Esophagus squamous epithelium (tissue), 5 donors: ENCODE measurements at places on chromosomes 2 and 18.

GRCh38 chr2:39356922-39357639, 80.0 kb downstream of the MAP4K3 start:
- DNase-seq: no peak

DNA sequence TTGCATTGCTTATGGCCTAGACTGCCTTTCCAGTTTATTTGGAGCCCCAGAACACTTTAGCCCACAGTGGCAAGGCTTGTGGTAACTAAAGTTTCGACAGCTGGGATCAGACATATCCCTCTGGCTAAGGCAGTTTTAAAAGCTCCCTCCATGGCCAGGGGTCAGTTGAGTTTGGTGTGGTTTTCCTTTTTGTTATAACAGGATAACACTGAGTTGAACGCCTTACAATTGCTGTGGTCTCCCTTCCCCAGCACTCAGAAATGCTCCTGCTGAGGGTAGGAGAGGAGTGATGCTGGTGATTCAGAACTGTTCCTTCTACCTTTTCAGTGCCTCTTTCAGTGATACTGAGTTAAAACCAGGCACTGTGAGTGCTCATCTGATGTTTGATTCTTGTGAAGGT, 182.6 kb downstream of the GULP1 start:
- DNase-seq: no peak

DNA sequence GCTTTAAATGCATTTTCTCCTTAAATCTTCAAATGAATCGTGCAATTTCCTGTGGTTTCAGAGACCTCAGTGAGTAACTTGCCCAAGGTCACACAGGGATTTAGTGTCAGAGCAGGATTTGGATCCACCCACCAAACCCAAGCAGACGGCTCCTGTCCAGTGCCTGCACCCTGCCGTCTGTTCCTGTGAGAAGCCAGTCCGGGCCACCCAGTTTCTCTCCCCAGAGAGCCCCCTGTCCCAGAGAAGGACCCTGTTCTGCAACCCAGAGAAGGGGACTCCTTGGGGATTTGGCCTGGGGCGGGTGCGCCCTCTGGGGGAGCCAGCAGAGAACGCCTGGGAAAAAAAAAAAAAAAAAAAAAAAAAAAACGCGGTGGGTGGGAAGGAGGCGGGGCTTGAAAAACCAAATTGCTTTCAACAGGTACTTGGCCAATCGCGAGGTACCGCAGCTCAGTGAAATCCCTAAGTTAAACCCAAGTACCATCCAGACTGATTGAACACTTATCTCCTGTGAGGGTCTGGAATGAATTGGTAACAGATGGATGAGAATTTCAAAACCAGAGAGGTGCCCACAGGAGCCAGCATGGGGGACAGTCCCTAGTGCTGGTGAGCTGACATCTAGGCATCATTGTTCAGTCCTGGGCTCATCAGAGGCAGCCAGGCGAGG, 30.9 kb upstream of the REEP1 start:
- no peak for DNase-seq

DNA sequence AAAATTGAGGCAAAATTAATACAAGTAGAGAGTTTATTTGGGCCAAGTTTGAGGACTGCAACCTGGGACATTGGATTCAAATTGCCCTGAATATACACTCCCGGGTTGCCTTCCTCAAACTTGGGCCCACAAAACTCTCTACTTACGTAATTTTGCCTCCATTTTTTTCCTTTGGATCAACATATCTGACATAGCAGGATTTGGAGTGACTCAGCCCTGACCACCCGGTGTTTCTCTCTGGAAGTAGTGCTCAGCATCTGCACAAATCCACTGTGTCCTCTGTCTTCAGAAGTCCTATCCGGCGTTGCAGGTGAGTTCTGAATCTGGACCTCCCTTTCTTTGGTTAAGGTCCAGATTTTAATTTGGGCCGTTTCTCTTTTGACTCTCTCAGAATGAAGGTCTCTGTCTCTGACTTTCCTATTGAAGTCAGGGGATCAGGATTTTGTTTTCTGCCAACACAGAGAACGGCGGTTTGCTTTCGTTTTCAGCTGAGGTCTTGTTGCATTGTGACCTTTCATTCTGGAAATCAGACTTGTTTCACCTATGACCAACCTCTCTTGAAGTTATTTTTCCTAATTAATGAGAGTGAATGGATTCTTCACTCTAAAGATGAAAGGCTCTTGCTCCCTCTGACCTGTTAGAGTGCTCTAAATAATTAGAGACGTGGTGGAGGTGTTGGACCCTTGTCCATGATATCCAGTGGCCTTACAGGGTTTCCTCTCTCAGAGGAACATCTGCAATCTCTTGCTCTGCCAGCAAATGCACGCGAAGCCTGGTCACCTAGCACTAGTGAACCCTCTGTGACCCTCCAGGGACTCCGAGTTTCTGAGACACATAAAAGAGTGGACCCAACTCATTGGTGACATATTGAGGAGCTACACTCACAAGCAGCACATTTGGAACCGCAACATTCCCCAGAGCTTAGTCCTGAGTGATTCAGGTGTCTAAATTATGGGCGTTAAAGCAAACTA, 13.6 kb downstream of the TCF23 start:
- no peak for DNase-seq

DNA sequence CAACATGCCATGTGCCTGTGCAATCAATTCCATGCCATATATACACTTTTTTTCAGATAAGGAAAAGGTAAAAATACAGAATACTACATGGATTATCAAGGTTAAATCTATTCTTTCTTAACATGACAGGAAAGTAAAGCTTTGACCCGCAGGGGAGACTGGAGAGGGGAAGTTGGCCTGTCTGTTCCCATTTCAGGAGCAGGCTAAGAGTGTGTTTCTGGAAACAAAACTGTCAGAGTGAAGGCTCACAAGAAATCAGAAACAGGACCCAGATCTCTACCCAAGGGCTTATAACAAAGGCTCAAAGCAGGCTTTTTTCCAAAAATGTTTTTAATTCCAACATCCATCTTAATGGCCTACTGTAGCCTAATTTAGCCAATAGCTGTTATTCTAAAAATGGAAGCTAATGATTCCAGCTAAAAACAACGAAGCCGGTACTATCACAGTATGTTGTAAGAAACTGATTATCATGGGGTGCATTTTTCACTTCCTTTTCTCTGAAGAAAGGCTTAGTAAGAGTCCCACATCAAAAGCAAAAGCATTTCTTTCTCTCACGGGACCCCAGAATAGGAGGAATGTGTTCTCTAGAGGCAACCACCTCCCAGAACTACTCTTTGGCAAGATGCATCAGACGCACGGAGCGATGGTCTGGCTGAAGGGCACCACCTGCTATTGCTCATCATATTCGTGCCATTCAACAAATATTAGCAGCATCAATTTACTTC, 41.4 kb downstream of the FECH start:
- DNase-seq: no peak

- no peak for DNase-seq
Observed at GRCh38 chr2:73705091-73705490, 32.1 kb downstream of the TPRKB start.

- no peak for DNase-seq
Observed at GRCh38 chr2:151205571-151205970, 56.1 kb downstream of the RBM43 start.

GRCh38 chr2:168692132-168692744, 110.2 kb upstream of the NOSTRIN start:
- DNase-seq: no peak

DNA sequence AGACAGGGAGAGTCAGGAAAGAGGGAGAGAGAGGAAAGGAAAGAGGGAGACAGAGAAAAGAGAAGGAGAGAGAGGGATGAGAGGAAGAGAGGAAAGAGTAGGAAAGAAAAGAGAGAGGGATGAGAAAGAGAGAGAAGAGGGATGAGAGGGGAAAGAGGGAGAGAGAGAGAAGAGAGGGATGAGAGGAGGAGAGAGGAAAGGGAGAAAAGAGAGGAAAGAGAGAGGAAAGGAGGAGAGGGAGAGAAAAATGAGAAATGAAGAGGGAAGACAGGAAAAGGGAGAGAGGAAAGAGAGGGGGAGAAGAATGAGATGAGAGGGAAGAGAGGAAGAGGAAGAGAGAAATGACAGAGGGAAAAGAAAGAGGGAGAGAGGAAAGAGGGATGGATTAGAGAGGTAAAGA, 207.0 kb upstream of the SKOR2 start:
- DNase-seq: no peak

DNA sequence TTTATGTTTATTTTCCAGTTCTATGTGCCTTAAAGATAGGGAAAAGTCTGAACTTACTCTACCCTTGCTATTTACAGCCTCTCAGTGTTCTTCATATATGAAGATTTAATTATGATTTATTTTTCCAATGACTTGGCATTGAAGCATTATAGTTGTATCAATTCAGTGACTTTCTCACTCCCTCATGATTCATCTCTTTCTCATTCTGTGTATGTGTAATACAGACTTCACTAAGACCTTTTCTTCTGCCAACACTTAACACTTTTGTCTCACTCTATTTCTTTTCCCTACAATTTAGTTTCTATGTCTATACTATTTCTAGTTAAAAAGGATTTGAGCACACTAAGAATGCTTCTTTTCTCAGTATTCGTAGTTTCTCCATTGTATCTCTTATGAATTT, 1470.3 kb upstream of the ACVR2A start:
- DNase-seq: no peak

GRCh38 chr18:24766376-24766775, 305.9 kb downstream of the HRH4 start:
- DNase-seq: no peak

GRCh38 chr2:113007250-113007649, 2.0 kb downstream of the IL36A start:
- DNase-seq: no peak

GRCh38 chr2:105749583-105750400, 5.1 kb downstream of the NCK2 start:
- no peak for DNase-seq

- DNase-seq: no peak
Observed at GRCh38 chr2:210567279-210567678, 10.9 kb downstream of the CPS1 start.

DNA sequence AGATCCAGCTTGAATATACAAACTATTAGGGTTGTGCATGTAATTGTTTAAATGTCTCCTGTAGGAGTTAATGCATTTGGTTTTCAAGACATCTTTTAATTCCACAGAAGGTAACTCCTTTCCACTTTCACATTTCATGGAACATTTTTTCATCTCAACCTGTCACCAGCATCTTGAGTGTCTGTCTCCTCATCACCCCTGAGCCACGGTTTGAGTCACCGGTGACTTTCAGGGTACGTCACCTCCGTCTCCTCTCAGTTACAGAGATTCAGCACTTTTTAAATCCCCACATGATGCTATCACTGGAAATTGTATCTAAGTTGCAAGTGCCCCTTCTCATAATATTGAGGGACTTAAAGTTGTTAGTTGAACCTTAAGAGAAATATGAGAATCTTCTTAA, 25.3 kb downstream of the GPR55 start:
- DNase-seq: no peak

DNA sequence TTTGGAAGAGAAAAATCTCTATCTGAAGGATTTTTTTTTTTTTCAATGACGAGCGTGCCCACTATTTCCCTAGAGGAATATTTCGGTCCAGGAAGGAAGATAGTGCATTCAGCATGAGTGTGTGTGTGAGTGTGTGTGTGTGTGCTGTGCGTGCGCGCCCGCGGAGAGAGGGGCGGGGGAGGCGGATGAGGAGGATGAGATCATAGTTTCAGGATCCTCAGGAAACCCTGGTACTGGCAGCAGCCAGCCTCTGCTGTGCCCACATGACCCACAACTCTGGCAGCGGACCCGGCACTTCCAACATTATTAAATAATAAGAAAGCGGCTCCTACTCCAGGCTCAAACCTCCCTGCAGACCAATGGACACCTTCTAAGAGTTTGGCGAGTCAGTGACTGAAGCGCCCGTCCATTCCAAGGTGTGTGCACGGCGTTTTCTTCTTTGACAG, 217.0 kb upstream of the DTNA start:
- DNase-seq: no peak

DNA sequence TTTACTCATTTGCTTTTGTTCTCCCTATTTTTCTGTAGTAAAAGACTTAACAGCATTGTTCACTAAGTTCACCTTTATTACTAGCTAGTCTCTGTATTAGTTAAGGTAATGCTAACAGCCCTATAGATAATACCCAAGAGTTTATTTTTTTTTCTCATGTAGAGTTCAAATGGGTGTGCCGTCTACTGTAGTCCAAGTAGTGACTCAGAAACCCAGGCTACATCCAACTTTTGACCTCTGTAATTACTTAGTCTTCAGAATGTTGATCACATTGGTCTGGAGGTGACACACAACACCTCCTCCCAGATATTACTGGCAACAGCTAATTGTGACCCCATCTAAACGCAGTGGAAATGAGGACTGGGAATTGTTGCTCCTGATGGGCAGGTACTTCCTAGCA, 7.7 kb downstream of the COQ10B start:
- DNase-seq: no peak

- DNase-seq: no peak
Observed at GRCh38 chr2:219445220-219445640, 10.6 kb downstream of the SPEG start.

GRCh38 chr2:53087262-53087873, 680.2 kb upstream of the CHAC2 start:
- no peak for DNase-seq

DNA sequence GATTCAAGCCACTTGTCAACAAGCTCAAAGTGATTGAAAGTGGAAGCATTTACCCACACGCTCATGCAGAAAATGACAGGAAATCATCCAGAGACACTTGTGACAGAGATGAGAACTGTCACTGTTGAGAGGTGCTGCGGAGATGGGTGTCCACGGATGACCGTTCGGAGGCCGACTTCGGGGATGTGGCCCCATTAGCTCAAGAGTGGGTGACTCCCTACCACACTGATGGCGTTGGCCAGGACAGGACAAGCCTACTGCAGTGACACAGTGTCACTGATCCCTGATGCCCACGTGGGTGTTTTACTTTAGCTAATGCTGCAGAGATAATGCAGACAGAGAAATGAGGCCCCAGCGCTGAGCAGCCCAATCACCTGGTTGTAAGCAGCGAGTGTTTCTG, 81.5 kb upstream of the YWHAQ start:
- no peak for DNase-seq

DNA sequence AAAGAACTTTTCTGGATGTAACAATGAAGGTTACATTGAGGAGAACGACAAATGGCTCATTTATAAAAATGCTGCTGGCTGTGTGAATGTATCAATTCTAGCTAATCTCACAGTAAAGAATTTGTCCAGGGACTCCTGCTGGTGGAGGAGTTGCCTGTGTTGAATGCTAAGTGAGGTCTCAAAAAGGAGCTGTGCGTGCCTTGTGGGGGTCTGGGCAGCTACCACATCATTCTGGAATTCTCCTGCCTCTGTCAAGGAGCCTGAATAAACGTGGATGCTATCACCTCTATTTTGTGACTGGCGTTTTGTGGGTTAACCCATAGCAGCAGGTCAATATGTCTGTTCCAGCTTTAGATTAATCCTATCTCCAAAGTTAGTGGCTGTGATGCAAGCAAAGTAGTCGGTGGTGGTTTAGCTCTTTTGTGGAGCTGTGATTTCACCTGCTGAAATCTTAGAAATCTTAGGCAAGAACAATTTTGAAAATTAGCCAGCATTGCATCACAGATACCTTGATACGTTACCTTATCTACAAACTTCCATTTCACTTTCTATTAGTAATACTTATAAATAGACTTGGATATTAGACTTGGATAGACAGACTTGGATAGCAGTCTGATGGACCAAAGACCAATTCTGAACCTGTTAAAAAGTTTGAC, 96.8 kb downstream of the MTCL1 start:
- DNase-seq: no peak
